ENCODE measurements at places on chromosomes 7 and 10. TPM values are rescaled to one million over a fixed set of nuclear protein-coding genes. Genes with fewer than 3 reads are reported as not detected.

DNA sequence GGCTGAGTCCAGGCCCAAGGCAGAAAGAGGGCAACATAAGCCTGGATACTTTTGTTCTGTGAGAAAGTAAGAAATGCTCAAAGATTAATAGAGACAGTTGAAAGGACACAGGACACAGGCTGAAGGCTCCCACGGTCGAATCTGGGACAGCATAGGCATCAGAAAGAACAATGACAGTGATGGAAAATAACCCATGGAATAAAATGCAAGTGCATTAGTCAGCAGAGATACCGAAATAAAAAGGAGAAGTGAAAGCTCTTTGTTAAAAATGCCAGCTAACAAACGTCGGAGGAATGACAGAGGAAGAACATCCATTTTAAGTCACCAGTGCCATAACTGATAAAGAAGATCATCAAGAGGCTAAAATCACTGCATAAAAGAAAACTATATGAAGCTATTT is 19.6 kb upstream of the AGAP5 start:
- no peak overlapping the region for H3K27ac ChIP-seq
- peaks cover 5% of the 10 kb centered on the region for H3K4me1 ChIP-seq
- H3K27me3 ChIP-seq: no peaks in the 10 kb centered on the region
- DNase-seq: no peak
- H3K36me3 ChIP-seq: peaks cover 7% of the 10 kb centered on the region

- H3K4me3 ChIP-seq: no peak overlapping the region
- no peaks in the 10 kb centered on the region for H3K27me3 ChIP-seq
- no peak for DNase-seq
Observed at GRCh38 chr7:138907850-138908249, 73.3 kb downstream of the KIAA1549 start.

GRCh38 chr7:108613147-108613948 is 43.7 kb downstream of the DNAJB9 start:
- no peak overlapping the region for H3K4me3 ChIP-seq
- no peaks in the 10 kb centered on the region for H3K36me3 ChIP-seq
- no peaks in the 10 kb centered on the region for H3K4me1 ChIP-seq
- peak; percentile 59 for DNase-seq
- H3K27me3 ChIP-seq: peaks cover 3% of the 10 kb centered on the region
- no peak overlapping the region for H3K27ac ChIP-seq

GRCh38 chr10:118875087-118875486 is 120.3 kb upstream of the CACUL1 start:
- no peak overlapping the region for H3K27ac ChIP-seq
- H3K4me1 ChIP-seq: peaks cover 10% of the 10 kb centered on the region
- DNase-seq: no peak
- no peaks in the 10 kb centered on the region for H3K36me3 ChIP-seq
- no peak overlapping the region for H3K4me3 ChIP-seq

- no peaks in the 10 kb centered on the region for H3K27me3 ChIP-seq
- no peak overlapping the region for H3K4me3 ChIP-seq
- no peak for DNase-seq
- H3K27ac ChIP-seq: no peak overlapping the region
Observed at GRCh38 chr10:1498746-1499358, 238.5 kb downstream of the ADARB2 start.

DNA sequence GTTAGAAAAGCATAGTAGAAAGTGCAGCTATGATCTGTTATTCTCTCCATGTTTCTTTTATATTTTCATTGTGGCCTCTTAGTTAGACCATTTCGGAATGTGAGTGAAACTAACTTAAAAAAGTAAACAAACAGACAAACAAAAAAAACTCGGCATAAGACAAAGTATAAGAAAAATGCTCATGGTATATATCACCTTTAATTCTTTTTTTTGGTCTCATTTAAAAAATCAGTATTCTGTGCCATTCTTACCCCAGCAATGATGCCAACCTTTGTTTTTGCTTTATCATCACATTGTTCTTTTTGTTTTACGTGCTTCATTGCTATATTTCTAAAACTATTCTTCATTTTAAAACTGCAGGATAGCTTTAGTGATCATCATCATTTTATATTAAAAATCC is 2.8 kb upstream of the TMEM229A start:
- peaks cover 25% of the 10 kb centered on the region for H3K27me3 ChIP-seq
- DNase-seq: no peak
- H3K4me1 ChIP-seq: peaks cover 10% of the 10 kb centered on the region
- H3K27ac ChIP-seq: no peak overlapping the region
- no peak overlapping the region for H3K4me3 ChIP-seq
- no peaks in the 10 kb centered on the region for H3K36me3 ChIP-seq

- no peak overlapping the region for H3K4me3 ChIP-seq
- H3K27me3 ChIP-seq: peaks cover 19% of the 10 kb centered on the region
- H3K4me1 ChIP-seq: no peaks in the 10 kb centered on the region
- no peak for DNase-seq
Observed at GRCh38 chr10:46552526-46553237, 3.8 kb downstream of the GPRIN2 start.

The SDK1 gene
- total RNA-seq: 3.9 TPM

The CLDN3 gene
- total RNA-seq: 0.95 TPM

The TFR2 gene
- total RNA-seq: 0.95 TPM

The FOXI2 gene
- not detected for total RNA-seq

Measured in endothelial cell of umbilical vein (primary cell).